Kidney glomerular epithelial cell (primary cell): ENCODE measurements at places on chromosomes 4 and X.

DNA sequence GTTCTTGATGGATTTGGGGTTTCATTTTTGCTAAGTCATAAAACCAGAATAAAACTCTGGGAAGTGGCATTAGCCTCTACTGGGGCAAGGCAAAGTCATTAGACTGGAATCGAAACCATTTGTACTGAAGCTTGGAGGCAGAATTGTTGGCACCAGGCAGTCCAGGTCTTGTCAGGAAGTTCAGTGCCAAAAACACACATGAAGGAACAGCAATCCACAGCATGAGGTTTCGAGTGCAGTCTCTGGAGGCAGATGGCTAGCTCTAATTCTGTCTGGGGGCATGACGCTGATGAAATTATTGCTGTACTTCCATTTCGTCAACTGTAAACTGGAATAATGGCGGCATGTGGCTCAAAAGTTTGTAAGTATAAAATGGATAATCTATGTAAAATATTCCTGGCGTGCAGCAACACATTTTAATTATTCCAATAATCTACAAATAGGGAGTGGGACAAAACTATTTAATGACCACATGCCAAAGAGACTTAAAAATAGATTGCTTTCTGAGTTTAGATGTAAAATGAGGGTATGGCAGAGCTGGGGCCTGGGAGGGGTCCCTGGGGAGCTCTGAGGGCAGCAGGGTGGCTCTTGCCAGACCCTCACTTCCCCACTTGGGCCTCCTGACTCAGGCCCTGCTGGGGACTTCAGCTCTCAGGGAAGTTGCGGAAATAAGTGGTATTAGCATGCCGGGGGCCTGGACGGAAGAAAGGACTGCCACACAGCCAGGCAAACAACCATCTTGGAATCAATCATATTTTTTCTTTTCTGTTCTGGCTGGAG, 18.8 kb upstream of the CENPU start:
- no peak for DNase-seq

- DNase-seq: peak; percentile 79
These were observed 280.3 kb downstream of the ARAP2 start for GRCh38 chr4:35963974-35964515.

DNA sequence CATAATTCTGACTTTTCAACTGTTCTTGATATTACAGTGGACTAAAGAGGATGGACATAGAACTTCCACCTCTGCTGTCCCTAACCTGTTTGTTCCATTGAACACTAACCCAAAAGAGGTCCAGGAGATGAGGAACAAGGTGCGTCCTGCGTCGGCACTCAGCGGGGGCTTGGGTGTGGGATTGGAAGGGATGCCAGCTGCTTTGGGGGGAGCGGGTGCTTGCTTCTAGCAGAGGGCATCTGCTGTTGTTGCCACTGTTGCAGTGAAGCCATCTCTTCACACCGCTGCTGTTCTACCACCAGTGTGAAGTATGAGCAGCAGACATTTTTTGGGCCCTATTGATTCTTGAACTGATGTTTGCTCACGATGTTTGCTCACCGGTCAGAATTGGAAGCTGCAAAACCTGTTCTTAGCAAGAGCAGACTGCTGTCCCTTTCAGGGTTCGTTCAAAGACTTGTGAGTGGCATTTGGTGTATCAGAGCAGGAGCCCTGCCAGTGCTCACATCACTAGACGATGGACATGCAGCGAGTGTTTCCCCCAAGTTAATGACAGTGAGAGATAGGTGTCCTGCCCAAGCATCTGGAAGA, 55.4 kb downstream of the NOP14 start:
- no peak for DNase-seq

DNA sequence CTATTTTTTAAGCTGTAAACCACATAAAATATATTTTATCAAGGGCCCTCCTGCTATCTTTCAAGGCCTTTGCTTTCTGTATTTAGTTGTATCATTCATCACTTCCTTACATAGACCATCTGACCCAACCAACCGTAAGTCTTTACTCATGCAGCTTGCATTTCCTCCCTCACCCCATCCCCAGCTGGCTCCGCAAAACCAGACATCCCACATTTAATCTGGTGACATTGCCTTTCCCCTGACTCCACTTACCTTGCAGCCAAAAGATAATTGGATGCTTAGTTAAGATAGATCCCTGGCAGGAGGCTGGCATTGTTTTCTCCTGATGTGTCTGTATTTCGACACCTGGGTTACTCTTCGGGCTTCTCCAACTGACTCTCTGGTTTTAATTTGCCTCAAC, 183.7 kb upstream of the LDB2 start:
- no peak for DNase-seq

DNA sequence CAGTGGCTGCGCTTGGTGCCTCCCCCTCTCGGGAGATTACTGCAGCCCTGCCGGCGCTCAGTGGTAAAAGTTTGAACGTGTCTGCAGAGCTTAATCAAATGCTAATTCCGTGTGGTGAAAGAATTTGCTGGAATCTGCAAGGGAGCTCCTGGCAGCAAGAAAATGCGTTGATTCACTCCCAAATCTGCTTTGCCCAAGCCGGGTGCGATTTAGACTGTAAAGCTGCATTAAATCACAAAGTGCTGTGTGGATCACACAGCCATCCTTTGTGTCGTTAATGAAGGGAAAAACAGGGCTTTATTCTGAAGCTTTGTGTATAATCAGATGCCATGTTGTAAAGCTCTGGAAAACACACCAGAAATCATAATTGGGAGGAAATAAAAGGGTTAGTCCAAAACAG, 444.1 kb downstream of the BCOR start:
- DNase-seq: no peak

DNA sequence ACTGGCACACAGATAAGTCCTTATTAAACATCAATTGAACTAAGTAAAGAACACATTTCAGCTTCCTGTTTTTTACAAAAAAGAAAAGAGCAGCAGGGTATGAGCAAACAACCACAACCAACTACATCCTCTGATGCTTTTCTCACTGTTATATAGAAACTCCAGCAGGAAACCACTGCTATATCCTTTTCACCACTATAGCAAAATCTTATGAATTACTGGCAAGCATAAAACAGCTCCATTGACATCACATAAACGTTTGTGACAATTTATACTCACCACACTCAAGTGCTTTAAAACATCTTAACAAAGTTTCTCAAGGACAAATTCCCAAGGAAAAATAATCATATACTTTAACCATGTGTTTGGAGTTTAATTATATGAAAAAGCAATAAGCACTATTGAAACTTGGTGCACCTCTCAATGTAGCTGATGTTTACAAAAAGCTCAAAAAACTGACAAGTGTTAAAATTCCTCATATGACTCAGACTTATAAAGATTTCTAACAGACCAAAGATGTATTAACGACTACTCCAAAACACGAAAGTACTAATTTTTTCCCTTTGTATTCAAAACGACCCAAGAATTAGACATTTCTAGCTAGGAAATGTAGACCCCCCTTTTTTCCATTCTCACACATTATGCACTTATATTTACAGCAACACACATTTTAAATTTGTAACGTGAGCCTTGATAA, 12.9 kb downstream of the GPRIN3 start:
- DNase-seq: no peak

- no peak for DNase-seq
These were observed 882.0 kb upstream of the INTU start for GRCh38 chr4:126750723-126751122.

- no peak for DNase-seq
These were observed 633.3 kb downstream of the FAT4 start for GRCh38 chr4:125948021-125948420.

- DNase-seq: no peak
These were observed 34.5 kb upstream of the SLC4A4 start for GRCh38 chr4:71304289-71304850.
